Left ventricle myocardium inferior (tissue), 1 donor: ENCODE measurements at places on chromosomes 13 and 19. TPM values are rescaled to one million over a fixed set of nuclear protein-coding genes. Genes with fewer than 3 reads are reported as not detected.

GRCh38 chr13:31818236-31818635, 78.9 kb downstream of the RXFP2 start:
- no peak for DNase-seq

DNA sequence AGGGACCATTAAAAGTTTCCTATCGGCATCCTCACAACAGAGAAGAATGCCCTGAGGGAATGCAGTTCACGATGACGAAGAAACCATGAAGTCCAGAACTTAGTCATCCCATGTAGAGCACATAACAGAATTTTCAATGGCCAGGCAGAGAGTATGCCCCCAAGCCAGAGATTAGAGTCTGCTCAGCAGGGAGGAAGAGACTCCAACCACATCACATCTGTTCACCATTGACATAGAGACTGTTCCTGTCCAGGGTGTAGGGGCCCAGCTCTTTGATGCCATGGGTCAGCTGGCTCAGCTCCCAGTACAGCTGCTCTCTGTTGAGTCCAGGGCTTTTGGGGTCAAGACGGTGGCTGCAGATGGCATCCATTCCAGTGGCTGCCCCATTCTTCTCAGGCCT, 68.2 kb downstream of the MBD3L1 start:
- DNase-seq = no peak

DNA sequence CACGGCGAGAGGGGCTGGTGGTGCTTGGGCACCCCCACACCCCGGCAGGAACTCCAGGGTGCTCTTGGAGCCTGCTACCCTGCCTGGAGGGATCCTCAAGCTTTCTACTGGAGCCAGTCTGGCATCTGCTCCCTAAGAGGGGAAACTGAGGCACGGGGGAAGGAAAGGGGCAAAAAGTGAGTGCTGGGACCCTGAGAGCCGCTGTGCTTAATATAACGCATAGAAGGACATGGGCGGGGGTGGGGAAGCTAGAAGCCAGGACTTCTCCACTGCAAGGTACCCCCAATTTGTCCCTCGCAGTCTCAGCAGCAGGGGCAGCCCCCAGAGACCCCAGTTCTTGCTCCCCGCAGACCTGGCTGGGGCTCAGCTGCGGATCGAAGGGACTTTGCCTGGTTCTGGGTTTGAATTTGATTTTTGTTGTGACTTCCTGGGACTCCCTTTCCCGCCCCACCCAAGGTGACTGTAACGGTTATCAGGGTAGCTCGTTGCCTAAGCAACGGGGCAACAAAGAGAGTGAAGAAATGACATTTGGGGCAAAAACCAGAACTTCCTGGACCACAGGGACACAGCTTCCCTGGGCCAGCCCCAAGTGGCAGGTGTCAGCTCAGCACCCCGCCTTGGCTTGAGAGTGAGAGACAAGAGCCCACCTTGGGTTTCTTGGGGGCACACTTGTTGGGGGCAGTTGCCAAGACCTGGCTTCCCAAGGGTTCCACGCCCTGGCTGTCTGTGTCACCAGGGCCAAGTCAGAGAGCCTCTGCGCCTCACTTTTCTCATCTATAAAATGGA, 638 bp downstream of the ADGRE5 start:
- DNase-seq = peak; percentile 37

- no peak for DNase-seq
Measured at GRCh38 chr19:51507640-51508058, 6.0 kb upstream of the SIGLEC12 start.

DNA sequence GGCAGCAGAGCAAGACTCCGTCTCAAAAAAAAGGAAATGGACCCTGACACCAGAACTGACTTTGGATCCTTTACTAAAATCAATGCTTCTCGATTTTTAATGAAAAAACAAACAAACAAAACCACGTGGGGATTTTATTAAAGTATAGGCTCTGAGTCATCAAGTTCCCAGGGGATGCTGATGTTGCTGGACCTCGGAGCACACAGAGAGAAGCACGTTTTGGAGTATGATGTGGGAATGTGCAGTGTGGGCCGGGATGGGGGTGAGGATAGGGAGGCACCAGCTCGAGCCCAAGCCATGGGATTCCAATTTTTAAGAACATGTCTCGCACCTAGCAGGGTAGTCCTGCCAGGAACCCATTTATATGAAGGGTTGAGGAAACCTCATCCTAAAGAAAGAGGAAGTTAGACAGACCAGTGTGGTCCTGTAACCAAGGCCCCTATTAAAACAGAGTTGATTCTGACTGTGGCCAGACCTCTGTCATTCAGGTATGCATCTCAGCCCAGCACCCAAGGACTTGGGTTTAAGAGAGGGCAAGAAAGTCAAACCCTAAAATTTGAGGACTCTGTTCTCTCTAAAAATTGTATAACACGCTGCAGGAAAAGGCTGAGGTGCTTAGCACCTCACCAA, 6.4 kb downstream of the FLT1 start:
- no peak for DNase-seq

CEACAM20 gene
- total RNA-seq = not detected

NFIC gene
- total RNA-seq = 145 TPM

GNG8 gene
- total RNA-seq = not detected

SIAH3 gene
- total RNA-seq = not detected
